ENCODE measurements at places on chromosomes 6 and 20.

DNA sequence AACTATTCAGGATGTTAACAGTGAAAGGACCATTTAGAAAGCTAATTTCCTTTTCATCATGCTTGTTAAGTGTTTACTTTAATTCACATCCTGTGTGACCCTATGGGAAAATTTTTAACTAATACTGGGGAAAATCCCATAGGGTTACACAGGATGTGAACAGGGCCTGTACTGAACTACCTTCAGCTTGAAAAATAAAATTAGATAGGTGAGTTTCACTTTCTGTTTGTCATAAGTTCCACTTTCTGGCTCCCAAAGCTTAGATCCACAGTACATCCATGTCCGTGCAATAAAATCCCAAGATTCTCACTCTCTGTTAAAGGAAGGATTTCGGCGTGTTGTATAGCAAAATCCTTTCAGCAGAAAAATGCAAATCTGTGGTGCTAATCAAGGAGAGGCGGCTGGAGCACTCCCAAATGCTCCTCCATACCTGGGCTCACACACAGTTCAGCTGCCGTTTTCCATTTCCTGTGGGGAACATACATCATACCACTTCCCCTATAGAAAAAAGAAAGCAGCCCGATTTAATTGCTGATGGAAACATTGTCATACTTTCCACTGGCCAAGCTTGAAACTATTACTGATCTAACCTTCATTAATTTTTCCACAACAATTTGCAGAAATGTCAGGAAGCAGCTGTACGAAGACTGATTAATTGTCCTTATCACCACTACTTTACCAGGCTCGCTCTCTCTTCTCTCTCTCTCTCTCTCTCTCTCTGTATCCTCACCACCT lies 125.2 kb downstream of the HIVEP2 start:
- peak; percentile 61 for DNase-seq

GRCh38 chr20:34293589-34293988 lies 9.6 kb downstream of the AHCY start:
- no peak for DNase-seq

GRCh38 chr6:152651986-152652385 lies 14.8 kb upstream of the SYNE1 start:
- no peak for DNase-seq

DNA sequence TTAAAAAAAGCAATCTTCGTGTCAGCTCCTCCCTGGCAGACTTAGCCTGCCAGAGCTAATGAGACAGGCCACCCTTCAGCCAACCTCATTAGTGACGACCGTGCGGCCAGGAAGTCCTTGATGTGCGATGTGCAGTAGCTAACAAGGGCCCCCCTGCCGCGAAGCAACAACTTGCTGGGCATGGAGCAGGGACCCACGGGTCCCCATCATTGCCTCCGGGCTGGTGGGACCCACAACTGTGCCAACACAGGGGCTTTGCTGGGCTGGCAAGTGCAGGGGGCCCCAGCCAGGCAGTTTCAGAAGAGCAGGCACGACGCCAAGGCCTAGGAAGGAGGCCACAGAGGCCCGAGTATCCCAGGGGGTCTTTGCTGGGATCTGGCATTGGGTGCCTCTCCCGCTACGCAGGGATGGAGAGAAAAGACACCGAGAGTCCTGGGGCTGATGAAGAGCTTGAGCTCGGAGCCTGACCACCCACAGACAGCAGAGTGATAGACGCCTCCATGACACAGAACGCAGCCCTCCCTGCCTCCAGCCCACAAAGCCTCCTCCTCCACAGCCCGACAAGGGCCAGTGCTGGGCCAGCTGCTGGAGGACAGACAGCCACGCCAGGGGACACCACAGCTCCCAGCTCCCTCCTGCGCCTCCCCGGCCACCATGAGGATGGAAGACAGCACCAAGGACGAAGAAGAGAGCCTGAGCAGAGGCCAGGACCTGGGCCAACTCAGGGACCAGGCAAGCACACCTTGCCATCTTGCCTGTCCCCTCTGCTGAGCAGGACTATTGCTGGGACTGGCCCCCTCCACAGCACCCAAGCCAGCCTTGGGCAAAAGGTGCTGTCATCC lies 96.6 kb downstream of the YTHDF1 start:
- no peak for DNase-seq

DNA sequence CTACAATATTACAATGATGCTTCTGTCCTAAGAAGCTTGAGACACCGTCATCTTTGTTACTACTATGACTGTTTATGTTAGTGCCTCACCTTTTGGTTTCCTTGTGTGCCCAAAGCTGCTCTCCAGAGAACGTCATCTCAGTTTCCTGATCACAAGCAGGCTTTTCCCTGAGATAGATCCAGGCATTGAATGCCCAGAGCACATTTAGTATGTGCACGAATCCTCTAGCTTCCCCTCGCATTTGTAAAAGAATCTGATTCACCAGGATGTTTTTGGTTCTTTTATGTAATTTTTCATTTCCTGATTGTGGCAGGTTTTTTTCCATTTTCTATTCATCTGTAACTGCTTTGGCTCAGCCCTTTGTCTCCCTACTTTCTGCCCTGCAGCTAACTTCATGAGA lies 100.2 kb upstream of the TMEM181 start:
- DNase-seq: no peak

DNA sequence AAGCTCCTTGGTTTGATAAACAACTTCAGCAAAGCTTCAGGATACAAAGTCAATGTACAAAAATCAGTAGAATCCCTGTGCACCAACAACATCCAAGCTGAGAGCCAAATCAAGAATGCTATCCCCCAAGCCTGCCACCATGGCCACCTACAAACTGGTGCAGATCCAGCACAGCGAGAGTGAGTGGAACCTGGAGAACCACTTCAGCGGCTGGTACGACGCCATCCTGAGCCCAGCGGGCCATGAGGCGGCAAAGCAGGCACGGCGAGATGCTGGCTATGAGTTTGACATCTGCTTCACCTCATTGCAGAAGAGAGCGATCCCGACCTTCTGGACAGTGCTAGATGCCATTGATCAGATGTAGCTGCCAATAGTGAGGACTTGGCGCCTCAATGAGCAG lies 170.3 kb downstream of the KHDC1L start:
- no peak for DNase-seq

DNA sequence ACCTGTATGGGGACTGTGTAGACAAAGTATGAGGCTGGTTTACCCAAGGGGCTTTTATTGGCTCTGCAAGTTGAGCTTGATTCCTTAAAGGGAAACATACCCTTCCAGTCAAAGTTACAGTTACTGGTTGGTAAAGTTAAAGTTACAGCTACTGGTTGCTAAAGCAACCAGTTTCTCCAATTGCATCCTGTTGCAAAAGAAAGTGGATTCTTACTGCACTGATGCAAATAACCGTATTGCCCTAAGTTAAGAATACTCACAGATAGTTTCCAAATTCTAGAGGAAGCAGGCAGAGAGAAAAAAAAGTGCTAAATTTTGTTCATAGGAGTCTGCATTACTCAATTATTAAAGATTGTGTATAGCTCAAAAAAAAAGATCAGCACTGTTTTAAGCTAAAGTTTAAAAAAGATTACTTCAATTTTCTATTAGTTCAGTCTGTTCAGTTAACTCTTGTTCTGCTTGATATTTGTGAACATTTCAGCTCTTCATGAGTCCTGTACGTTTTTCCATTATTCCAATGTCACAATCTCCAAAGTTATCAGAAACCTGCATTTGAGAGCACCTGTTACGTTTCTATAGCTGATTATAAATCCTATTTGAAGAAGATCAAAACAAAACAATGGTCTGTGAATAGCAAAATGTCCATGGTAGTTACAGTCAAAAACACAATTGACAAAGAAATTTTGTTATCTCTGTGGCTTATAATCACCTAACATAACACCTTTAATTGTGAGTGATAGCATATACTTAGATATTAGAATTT lies 8.6 kb upstream of the IL22RA2 start:
- peak; percentile 15 for DNase-seq

- DNase-seq: no peak
Observed at GRCh38 chr6:95794749-95795148, 217.4 kb downstream of the MANEA start.

DNA sequence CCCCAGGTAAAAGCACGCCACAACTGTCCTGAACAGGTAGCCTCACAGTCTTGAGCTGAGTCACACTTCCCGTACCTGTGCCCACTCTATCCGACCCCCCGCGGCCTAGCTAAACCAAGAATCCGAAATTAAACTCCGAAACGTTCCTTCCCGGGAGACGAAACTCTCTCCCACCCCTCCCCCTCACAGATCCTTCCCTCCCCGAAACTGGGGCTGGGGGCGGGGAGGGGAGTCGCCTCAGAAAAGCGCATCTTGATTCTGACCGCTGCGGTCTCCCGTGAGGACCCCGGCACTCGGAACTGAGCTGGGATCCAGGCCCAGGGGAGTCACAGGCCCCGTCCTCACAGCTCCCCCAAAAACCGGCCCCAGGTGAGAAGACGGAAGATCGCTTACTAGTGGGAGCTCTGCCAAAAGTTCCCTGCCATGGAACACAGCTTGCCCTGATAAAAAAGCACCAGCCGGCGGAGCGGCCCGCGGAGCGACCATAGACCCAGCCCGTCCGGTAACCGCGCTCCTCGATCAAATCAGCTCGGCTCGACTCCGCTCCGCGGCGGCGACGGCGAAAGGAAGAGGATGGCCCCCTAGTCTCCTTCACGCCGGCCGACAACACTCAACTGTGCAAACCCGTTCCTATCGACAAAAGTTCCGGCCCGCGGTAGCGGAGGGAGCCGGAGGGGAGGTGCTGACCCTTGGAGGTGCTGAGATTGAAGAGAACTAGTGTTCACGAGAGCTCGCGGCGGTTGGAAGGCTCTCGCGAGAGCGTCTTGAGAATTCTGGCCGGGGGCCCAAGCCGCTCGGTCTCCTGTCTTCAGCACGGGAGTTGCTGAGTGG lies at the start of gene CCNC:
Gene CCNC, minus strand, starts transcription at position 558 of the 831 bp plus-strand sequence. Its CDS starts 133 bp downstream, at position 425.
- peak; percentile 97 for DNase-seq

GRCh38 chr6:26158581-26159356 lies 71.5 kb downstream of the HFE start:
- peak; percentile 93 for DNase-seq

DNA sequence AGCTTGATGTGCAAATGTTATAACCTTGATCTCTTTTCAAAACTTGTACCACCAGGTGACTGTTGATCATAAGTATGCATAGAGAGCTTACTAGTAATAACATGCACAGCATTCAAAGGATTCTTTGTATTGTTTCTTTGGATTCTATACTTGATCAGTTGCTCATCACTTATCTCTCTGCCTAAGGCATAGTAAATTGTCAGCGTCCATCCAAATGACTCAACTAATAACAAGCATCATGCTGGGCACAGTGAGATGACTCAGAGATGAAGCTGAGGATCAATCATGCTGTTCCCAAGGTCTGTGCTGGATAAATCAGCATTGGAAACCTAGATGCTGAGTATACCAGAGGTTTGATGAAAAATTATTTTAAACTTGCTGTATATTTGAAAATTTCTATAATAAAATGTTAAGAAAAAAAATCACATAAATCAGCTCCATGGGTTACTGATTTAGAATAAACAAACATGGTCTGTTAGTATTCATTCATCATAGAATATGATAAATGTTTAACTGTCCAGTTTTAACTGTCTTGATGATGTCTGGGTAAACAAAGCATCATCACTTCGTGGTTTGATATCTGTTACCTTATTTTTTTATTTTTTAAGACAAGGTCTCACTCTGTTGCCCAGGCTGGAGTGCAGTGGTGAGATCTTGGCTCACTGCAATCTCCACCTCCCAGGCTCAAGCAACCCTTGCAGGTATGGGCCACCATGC lies 45.6 kb upstream of the SGK1 start:
- no peak for DNase-seq

- DNase-seq: peak; percentile 59
Observed at GRCh38 chr6:138440758-138441357, 36.8 kb downstream of the HEBP2 start.

- DNase-seq: no peak
Observed at GRCh38 chr6:23953976-23954375, 172.0 kb upstream of the NRSN1 start.

GRCh38 chr20:61924211-61924857 lies 141.3 kb downstream of the TAF4 start:
- DNase-seq: no peak

DNA sequence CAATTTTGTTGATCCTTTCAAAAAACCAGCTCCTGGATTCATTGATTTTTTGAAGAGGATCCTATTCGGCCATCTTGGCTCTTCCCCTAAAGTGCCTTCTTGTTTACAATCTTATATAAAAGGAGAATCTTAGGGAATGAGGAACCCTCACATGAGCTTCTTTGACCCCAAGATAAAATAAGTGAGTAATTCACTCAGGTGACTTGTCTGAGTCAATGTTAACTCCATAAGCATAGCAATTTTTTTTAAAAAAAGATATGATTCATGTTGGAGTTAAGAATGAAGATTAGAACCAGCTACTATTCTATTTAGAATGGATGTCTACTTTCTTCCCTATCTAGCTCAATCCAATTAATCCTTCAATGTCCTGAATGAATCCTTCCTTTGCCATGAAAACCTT lies 21.0 kb downstream of the WASF1 start:
- no peak for DNase-seq

GRCh38 chr6:17580518-17581048 lies 19.5 kb upstream of the FAM8A1 start:
- DNase-seq: peak; percentile 72

DNA sequence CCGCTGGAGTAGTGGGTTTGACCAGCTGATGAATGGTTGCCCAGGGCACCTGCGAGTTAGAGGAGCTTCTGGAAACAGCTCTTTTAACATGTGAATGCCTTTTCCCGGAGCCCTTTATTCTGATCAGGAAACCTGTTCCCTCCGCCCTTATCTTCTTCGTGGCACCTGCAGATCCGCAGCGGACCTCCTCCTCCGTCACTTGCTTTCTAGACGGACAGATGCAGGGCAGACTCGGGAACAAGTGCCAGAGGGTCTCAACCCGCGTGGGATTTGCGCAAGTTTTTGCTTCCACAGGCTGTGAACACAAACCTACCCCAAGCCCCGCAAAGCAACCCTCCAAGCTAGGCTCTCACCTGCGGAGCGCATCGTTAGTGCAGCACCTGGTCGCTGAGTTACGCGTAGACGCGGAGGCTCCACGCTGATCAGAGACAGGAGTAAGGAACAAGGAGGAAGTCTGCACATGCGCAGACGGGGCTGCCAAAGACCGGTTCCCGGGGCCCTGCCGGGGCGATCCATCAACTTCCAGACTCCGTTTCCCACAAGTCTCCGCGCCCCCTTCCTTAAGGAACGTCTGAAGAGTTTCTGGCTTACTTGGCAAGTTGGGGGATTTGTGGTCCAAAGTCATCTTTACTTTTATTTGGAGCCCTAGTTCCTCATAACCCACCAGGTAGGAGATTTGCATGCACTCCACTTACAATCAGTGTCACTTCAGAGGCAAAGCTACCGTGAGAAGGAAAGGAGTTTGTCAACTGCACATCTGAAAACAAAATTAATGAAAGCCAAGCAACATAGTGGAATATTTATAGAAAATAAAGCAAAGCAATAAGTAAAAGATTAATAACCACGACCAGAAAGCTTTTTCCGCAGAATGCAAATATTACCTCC lies 52.7 kb upstream of the ELMO2 start:
- peak; percentile 8 for DNase-seq
